HCEC 1CT (cell line): ENCODE measurements at places on chromosomes 6 and 20.
A peak's percentile ranks its signal among the peaks of the same experiment; 100 is the strongest.

- no peak for DNase-seq
Observed at GRCh38 chr6:90610751-90611542, 24.1 kb upstream of the MAP3K7 start.

- DNase-seq = no peak
Observed at GRCh38 chr20:44041001-44041400, 126.3 kb downstream of the TOX2 start.

GRCh38 chr6:159989492-159990480 lies 20.9 kb downstream of the IGF2R start:
- DNase-seq = no peak

- peak; percentile 47 for DNase-seq
Observed at GRCh38 chr6:41713159-41713649, 22.2 kb downstream of the TFEB start.

DNA sequence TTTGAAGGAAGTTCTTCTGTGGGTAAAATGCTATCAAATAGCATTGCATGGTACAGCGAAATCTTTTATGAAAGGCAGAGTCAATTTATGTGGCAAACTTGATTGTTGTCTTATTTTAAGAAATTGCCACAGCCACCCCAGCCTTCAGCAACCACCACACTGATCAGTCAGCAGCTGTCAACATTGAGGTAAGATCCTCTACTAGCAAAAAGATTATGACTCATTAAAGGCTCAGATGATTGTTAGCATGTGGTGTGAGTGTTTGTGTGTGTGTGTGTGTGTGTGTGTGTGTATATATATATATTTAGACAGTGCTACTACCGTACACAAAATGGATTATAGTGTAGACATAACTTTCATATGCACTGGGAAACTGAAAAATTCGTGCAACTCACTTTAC lies 27.8 kb downstream of the LRRN4 start:
- peak; percentile 83 for DNase-seq

- no peak for DNase-seq
Observed at GRCh38 chr6:51704932-51705540, 382.4 kb downstream of the PKHD1 start.

- DNase-seq = no peak
Observed at GRCh38 chr6:80733641-80734040, 627.2 kb downstream of the BCKDHB start.

DNA sequence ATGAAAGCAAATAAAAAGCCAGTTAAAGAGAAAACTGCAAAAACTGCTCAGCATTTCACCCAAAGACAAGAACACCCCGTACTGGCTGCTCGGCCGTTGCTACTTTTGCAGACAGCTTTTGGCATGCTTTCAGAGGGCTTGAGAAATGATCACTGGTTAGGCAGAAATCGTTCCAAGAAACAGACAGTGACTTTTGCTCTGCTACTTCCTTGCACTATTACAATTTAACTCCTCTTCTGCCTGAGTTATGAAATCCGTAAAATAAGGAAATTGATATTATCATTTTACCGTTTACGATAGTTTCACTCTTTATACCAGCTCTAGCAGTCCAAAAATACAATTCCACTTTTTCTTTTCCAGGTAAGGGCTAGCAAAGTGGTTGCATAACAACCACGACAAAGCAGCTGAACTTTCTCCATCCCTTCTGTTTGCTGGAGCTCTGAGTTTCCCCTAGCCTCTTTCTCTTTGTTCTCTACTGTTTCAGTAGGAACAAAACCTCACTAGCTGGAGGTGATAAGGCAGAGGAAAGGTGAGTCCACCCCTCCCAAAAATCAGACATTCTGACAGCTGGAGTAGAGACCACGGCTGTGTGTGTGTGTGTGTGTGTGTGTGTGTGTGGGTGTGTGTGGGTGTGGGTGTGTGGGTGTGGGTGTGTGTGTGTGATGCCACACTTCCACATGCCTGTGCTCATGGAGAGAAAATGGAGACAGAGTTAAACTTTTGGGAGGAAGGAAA lies 191.8 kb upstream of the RREB1 start:
- peak; percentile 6 for DNase-seq

DNA sequence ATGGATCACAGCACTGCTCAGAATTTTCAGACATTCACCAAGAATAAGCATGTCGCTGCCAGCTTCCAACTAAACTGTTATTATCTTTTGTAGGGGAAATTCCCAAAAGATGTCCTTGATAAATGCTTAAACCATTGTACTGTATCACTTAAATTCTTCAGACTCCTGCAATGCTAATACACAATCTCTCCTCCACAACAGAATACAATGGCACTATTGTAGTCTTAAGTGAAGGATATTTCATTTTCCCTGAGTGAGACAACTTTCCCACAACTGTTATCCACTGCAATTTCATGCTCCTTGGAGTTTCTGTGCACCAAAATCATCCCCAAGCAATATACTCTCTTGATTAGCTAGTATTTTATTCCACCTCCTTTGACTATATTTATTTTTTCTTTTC lies 189.7 kb downstream of the COL9A1 start:
- DNase-seq = no peak

DNA sequence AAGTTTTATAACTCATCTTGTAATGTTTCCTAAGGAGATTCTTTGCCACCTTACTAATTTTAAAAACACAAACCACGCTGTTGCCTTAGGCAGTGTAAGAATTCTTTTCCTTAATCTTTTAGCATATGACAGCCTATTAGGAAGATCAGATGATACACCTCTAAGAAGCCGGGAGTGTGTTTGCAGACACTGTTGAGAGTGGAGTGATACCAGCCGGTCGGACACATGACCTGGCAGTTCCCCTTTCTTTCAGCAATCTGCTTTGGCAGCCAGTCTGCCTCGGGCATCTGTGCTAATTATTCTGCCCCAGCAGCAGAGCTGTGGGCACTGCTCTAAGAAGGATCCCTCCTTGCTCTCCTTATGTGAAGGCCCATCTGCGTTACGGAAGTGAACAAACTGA lies 50.9 kb downstream of the PLCB4 start:
- no peak for DNase-seq

- DNase-seq = no peak
Observed at GRCh38 chr6:6533176-6533575, 55.3 kb upstream of the LY86 start.

DNA sequence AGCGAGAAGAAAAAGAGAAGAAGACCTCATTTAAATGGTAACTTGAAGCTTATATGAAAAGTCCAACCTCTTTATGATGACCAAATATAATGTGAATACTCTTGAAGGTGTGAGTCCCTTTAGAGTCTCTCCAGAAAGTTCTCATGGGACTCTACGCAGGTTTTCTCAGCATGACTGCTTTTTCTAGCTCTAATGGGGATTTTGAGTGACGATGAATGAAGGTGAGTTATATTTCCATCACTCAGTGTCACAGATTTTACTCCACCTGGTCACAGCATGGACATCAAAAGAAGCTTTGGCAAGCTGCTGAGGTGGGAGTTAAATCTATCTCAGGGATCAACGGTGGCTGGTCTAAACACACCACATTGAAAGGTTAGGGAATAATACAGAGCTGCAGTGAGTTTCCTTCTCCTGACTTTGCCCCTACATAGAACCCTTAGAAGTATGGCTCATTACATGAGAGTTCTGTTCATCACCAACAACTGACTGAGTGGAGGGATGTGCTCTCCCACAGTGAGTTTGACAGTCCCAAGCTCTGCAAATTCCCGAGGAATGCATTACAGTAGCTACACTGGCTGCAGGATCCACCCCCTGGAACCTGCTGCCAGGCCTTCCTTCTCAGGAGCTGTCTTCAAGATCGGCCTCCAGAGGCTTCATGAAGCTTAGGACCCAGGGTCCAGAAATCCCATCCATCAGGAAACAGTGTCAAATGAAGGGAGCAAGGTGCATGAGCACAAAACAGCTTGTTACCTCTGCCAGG lies 126.8 kb downstream of the FOXC1 start:
- no peak for DNase-seq

GRCh38 chr20:54324652-54325285 lies 116.9 kb downstream of the PFDN4 start:
- DNase-seq = no peak

GRCh38 chr20:13229538-13229937 lies 8.5 kb downstream of the ISM1 start:
- DNase-seq = no peak

- DNase-seq = no peak
Observed at GRCh38 chr6:89597372-89597771, 41.2 kb downstream of the LYRM2 start.

DNA sequence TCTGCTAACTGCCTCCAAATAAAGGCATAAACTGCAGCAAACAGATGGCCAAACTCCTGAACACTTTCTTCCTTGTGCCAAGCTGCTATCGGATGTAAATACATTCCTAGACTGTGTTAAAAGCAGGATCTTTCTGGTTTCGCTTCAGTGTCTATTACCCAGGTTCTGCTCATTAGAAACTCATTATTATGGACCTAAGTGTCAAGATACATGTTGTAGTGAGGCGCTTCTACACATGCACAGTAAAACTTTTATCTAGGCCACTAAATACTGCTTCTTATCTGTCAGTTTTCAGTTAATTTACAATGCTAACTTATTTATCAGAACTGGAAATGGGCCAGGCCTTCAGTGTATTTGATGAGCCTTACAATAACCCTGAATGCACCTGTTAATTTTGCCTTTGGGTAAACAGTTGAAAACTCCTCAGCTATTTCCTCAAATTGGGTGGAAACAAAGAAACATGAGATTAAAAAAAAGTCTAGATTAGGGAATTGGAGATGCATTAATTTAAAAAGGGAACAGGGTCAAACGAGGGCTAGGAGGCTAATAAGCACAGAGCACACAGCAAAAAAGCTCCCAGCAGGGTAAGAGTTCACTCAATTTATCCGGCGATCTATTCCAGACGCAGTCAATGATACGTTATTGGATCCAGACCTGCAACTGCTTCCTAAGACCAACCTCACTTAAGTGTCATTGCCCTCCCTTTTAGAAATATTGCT lies 240.6 kb downstream of the FOXC1 start:
- DNase-seq = no peak

DNA sequence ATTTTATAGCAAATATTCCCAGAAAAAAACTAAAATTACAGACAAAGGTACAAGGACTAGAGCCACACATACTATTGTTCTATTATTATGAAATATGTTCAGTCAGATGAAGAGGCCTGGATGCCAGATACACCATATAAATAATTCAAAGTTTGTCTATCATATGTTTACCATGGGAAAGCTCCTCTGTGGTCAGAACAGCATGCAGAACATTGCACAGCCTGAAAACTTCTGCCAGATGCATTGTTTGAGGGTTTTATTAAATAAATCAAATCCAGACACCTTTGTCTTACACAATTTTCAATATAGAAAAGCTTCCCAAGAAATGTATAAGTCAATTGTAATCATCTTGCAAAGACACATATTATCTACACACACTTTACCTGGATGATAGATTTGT lies 35.0 kb upstream of the COL21A1 start:
- no peak for DNase-seq

DNA sequence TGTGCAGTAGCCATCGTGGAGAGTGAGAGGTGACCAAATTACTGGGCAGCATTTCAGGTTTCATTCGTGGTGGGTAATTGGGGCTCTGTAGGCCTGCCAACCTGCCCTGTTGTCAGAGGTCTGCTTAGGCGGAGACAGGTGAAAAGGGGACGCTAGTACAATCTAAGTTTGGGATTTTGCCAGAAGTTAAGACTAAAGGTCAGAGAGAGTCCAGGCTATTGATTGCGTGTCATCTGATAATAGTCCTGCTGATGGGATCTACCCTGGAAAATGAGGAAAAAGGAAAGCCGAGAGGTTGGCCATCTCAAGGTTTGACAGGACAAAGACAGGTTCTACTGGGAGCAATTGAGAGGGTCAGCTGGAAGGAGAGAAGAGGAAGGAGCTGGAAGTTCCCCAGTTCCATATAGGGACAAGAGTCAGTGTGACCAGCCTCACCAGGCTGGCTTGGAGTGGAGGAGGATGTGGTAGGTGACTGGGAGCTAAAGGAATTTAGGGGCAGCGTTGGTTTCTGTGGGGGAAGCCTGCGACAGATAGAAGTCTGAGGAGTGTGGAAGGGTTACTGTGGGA lies 10.9 kb downstream of the ARFGEF2 start:
- peak; percentile 35 for DNase-seq

- no peak for DNase-seq
Observed at GRCh38 chr6:129206821-129207220, 323.9 kb downstream of the LAMA2 start.

DNA sequence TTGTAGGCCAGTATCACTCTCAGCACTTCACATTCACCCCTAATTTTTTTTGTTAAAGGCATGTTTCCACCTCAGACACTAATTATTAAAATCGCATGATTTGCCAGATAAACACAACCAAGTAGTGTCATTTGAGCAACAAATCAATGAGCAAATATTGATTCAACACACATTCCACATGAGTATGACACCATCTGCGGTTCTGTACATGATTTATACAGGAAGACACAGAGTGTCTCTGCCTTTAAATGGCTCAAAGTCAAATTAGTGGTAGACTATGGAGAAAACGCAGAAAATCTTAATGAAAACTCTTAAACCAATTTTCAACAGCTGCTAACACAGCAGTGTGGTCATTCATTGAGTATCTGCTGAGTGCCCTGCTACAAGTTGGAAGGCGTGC lies 300.2 kb downstream of the SOX4 start:
- no peak for DNase-seq

- no peak for DNase-seq
Observed at GRCh38 chr6:79042799-79043126, 35.3 kb downstream of the PHIP start.

- no peak for DNase-seq
Observed at GRCh38 chr6:26218824-26219223, 131.6 kb downstream of the HFE start.

GRCh38 chr6:24402697-24403500 lies at the start of gene MRS2:
MRS2 (plus strand) TSS chr6:24402936; CDS start chr6:24403047, 111 bp downstream.
- DNase-seq = peak; percentile 52

- no peak for DNase-seq
Observed at GRCh38 chr20:61874421-61875068, 191.1 kb downstream of the TAF4 start.

DNA sequence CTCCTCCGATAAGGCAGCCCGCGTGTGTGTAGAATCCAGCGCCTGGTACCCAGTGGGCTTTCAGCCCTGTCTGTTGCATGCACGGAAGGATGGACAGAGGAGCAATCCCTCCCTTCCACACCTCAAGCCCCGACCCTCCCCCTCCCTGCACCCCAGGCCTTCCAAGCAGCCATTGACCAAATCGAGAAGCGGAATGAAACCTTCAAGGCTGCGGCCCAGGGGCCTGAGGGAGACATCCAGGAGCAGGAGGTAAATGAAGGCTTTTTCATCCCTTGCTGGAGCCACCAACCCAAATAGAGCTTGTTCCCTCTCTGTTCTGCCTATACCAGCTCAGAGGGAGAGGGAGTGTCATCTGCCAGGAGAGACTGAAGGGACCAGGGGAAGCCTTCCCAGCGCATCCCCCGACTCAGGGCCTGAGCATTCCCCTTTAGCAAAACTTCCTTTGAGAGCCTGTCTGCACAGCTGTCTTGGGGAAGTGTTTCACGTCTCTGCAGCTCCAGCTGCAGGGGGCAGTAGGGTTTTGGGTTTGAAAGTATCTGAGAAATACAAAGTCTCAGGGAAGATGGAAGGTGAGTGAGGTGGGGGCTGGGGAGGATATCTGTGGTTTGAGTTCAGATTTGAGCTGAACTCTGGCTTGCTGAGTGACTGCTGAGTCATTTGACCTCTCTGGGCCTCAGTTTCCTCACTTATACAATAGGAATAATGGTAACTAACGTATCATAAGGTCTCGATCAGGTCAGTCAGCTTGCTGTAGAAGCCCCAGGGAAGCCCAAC lies 16.1 kb downstream of the FGD2 start:
- DNase-seq = peak; percentile 57
